Osteoblast (primary cell): ENCODE measurements at places on chromosomes 7 and 10.

GRCh38 chr7:47317487-47317886 lies 264.4 kb downstream of the TNS3 start:
- H3K27me3 ChIP-seq, result no peaks in the 10 kb centered on the region
- peaks cover 22% of the 10 kb centered on the region for H3K4me1 ChIP-seq
- H3K27ac ChIP-seq, result no peak overlapping the region
- H3K36me3 ChIP-seq, result peaks cover 38% of the 10 kb centered on the region

- H3K4me1 ChIP-seq, result peaks cover 4% of the 10 kb centered on the region
- no peak overlapping the region for H3K4me3 ChIP-seq
- DNase-seq, result no peak
Measured at GRCh38 chr10:110845756-110846620, 25.7 kb upstream of the PDCD4 start.

GRCh38 chr7:105187302-105188169 lies 173.5 kb downstream of the KMT2E start:
- H3K27me3 ChIP-seq, result no peaks in the 10 kb centered on the region
- H3K4me1 ChIP-seq, result peaks cover 18% of the 10 kb centered on the region
- no peak for DNase-seq
- H3K27ac ChIP-seq, result no peak overlapping the region

GRCh38 chr10:115321360-115321759 lies 228.2 kb downstream of the ATRNL1 start:
- H3K27me3 ChIP-seq, result no peaks in the 10 kb centered on the region
- no peaks in the 10 kb centered on the region for H3K36me3 ChIP-seq
- no peak overlapping the region for H3K27ac ChIP-seq
- H3K4me3 ChIP-seq, result no peak overlapping the region
- H3K4me1 ChIP-seq, result no peaks in the 10 kb centered on the region

- H3K4me3 ChIP-seq, result no peak overlapping the region
- no peaks in the 10 kb centered on the region for H3K4me1 ChIP-seq
- DNase-seq, result no peak
- no peak overlapping the region for H3K27ac ChIP-seq
- H3K27me3 ChIP-seq, result no peaks in the 10 kb centered on the region
Measured at GRCh38 chr10:105974803-105975456, 1189.6 kb downstream of the SORCS1 start.

- no peaks in the 10 kb centered on the region for H3K4me1 ChIP-seq
- H3K27me3 ChIP-seq, result no peaks in the 10 kb centered on the region
- H3K36me3 ChIP-seq, result no peaks in the 10 kb centered on the region
- H3K27ac ChIP-seq, result no peak overlapping the region
- H3K4me3 ChIP-seq, result no peak overlapping the region
Measured at GRCh38 chr7:44973610-44974401, 5.0 kb downstream of the MYO1G start.

DNA sequence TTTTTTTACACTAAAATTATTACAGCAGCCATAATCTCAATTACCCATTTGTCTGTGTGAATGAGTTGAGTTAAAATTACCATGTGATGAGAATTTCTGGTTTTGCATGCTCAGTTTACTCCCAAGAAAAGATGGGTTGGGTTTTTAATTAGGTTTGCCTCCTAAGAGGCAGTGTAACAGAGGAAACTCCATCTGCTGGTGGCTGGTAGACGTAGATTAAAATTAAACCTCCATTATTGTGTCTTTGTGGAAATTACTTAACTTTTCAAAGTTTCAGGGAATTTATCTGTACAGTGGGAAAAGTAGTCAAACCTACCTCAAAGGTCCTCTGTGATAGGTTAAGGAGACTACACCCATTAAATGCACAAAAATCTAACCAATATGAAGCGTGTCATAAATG lies 954.2 kb downstream of the PCDH15 start:
- no peak overlapping the region for H3K27ac ChIP-seq
- H3K27me3 ChIP-seq, result no peaks in the 10 kb centered on the region
- no peak overlapping the region for H3K4me3 ChIP-seq
- H3K36me3 ChIP-seq, result no peaks in the 10 kb centered on the region
- H3K4me1 ChIP-seq, result no peaks in the 10 kb centered on the region

DNA sequence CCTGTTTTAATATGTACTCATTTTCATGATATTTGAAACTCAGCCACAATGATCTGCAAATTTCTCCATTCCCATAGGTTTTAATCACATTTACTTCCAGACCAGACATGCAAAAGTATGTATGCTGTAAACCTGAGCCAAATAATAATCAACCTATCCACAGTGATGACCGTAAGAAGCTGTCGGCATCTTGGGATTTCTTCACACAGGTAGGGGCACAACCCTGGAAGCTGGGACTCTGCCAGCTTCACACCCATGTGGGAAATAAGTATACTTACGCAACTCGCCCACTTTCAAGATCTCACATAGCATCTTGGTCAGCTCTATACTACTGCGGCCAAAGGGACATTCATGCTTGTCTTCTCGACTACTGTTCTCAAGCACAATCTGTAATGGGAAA lies 352.3 kb downstream of the ELMO1 start:
- H3K4me3 ChIP-seq, result no peak overlapping the region
- H3K27ac ChIP-seq, result no peak overlapping the region
- H3K4me1 ChIP-seq, result no peaks in the 10 kb centered on the region

GRCh38 chr7:135282561-135283254 lies 49.1 kb downstream of the STRA8 start:
- peak; percentile 82 for DNase-seq
- peaks cover 8% of the 10 kb centered on the region for H3K27me3 ChIP-seq
- peaks cover 15% of the 10 kb centered on the region for H3K4me1 ChIP-seq
- H3K27ac ChIP-seq, result no peak overlapping the region

DNA sequence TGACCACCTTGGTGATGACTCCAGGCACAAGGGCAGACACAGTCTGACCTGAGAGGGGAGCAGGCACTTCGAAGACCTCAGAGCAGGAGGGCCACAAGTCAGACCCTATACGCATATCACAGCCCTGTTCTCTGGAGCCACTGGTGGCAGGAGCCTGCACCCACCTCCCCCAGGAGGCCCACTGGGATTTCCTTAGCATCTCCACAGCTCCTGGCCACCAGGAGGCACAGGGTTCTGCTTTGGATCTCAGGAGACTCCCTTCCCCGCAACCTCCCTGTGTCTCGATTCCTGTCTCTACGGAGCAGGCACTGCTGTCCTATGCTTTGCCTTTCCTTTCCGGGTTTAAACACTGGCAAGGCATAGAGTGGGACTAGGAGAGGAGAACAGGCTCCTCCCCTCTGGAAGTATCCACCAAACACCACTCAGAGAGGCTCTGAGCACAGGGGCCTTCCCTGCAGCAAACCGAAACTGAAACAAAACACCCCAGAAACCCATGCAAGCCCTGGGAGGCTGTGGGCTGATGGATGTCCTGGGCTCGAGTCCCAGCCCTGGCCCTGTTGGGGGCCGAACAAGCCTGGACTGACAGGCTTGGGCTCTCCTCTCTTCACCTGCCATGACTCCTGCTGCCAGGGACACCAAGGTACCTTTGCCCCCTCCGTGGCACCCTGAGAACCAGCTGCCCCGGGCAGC lies 166.3 kb downstream of the NEURL1 start:
- H3K4me1 ChIP-seq, result peaks cover 25% of the 10 kb centered on the region
- H3K36me3 ChIP-seq, result peaks cover 43% of the 10 kb centered on the region
- no peaks in the 10 kb centered on the region for H3K27me3 ChIP-seq
- peak overlapping the region; percentile 88 for H3K27ac ChIP-seq

GRCh38 chr7:74078461-74078860 lies 5.1 kb upstream of the LIMK1 start:
- DNase-seq, result peak; percentile 22
- H3K4me3 ChIP-seq, result no peak overlapping the region
- peak overlapping the region; percentile 72 for H3K27ac ChIP-seq
- no peaks in the 10 kb centered on the region for H3K36me3 ChIP-seq

- no peak overlapping the region for H3K27ac ChIP-seq
- H3K27me3 ChIP-seq, result no peaks in the 10 kb centered on the region
- H3K4me1 ChIP-seq, result peaks cover 12% of the 10 kb centered on the region
Measured at GRCh38 chr10:87976101-87976743, 112.8 kb downstream of the PTEN start.

- DNase-seq, result peak; percentile 76
- no peak overlapping the region for H3K27ac ChIP-seq
- H3K36me3 ChIP-seq, result no peaks in the 10 kb centered on the region
- peaks cover 37% of the 10 kb centered on the region for H3K27me3 ChIP-seq
- no peaks in the 10 kb centered on the region for H3K4me1 ChIP-seq
Measured at GRCh38 chr7:121873289-121874194, 581 bp downstream of the PTPRZ1 start.

GRCh38 chr7:77791336-77791735 lies 6.9 kb downstream of the TMEM60 start:
- no peaks in the 10 kb centered on the region for H3K36me3 ChIP-seq
- H3K4me3 ChIP-seq, result no peak overlapping the region
- no peaks in the 10 kb centered on the region for H3K4me1 ChIP-seq
- DNase-seq, result no peak
- no peak overlapping the region for H3K27ac ChIP-seq

DNA sequence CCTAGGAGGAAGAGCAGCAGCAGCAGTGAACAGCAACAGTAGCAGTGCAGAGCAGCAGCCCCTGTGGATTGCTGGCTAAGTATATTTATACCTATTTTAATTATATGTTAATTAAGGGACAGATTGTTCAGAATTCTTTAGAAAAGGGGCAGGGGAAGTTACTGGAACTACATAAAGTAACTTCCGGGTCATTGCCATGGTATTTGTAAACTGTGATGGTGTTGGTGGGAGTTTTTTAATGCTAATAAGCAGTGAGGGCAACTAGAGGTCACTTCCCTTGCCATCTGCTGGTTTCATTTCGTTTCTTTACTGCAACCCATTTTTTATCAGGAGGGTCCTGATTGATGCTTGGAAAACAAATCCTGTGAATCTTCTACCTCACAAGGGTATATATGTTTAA lies 229.8 kb upstream of the PODXL start:
- H3K27me3 ChIP-seq, result peaks cover 10% of the 10 kb centered on the region
- no peak overlapping the region for H3K27ac ChIP-seq
- H3K4me1 ChIP-seq, result no peaks in the 10 kb centered on the region
- no peak for DNase-seq

- no peak overlapping the region for H3K4me3 ChIP-seq
- peak; percentile 71 for DNase-seq
- peaks cover 45% of the 10 kb centered on the region for H3K27me3 ChIP-seq
- no peak overlapping the region for H3K27ac ChIP-seq
Measured at GRCh38 chr10:49605216-49605938, 4.7 kb upstream of the SLC18A3 start.
